Calu3 (cell line): ENCODE measurements at places on chromosomes 11 and 22. TPM values are rescaled to one million over a fixed set of nuclear protein-coding genes. Genes with fewer than 3 reads are reported as not detected.

DNA sequence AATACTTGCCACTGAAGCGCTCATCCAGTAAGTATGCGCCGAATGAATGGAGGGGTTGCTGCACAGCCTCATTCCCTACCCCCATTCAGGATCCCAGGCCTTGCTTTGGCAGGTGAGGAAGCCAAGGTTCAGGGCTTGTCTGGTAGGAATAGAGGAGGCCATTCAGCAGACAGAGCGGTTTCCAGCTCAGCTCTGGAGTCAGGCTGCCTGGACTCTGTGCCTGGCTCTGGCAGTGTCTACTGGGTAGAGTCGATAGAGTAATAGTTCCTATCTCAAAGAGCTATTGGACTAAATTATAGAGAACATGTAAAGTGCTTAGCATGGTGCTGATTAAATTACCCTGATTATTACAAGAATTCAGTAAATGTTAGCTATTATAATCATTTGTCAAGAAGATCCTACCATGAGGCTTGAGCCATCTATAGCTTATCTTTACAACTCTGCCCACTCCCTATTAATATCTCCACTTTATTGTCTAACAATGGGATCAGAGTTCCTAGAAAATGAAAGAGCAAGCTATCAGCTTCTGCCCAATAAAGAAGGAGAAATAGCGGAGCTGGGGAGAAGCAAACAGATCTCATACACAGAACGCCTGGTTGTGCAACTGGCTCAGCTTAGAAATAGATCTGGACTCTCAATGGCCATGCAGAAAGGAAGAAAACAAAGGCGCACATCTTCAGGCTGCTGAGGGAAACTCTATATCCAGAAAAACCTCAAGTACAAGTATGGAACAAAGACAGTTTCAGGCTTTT, 6.6 kb upstream of the SNX32 start:
- DNase-seq = no peak

DNA sequence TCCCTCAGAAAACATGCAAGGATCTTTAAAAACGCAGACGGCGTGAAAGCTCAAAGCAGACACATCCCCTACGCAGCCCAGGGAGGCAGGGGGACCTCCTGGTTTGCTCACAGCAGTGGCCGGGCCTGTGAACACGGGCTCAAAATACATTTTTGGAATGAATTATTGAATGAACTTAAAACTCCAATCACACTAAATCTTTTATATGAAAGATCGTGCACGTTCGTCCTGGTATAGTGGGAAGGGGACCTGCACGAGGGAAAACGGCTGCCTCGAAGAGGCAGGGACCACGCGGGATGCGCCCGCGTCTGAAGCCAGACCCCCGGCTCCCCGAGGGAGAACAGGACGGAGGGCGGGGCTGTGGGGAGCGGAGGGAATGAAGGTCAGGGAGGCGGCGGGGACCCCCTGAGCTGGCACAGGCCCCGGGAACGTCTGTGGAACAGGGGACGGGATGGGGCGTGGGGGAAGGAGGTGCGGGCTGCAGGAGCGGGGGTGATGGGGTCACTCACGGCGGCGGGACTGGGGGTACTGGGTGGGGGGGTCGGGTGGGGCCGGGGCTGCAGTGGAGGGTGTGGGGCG, 1.3 kb upstream of the PANX2 start:
- no peak for DNase-seq

DNA sequence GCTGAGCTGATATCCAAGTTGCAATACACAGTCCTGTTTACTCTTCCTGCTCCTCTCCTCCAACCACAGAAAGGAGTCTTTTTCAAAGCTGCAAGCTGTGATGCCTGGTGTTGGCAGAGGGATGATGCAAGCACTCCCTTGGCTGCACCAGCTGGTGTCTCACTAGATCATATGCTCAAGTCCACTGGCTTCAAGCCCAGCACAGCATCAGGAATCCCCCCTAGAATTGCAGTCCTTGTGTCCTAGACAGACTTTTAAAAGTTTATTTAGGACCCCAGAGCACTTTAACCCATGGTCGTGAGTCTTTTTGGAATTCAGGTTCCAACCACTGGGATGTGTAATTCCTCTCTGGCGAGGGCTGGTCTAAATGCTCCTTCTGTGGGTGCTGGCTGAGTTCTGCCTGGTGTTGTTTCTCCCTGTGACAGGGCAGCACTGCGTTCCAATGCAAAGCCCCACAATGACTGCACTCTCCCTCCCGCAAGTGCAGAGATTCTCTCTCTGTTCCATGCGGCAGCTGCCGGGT, 1.9 kb upstream of the HEPN1 start:
- DNase-seq = no peak

DNA sequence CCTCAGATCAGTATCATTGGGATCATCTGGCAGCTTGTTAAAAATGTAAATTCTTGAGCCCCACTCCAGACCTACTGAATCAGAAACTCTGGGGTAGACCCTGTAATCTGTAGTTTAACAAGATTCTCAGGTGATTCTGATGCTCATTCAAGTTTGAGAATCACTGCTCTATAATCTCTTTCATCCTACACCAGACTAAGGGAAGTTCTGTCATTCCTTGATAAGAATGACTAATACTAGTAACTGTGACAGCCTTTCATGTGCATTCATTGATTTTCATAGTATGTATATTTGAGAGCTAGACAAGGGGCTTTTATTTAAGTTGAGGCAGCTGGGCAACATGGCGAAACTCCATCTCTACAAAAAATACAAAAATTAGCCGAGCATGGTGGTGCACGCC, 30.0 kb downstream of the NAT10 start:
- DNase-seq = no peak

GRCh38 chr11:94737171-94737611, 31.0 kb upstream of the AMOTL1 start:
- DNase-seq = no peak

DNA sequence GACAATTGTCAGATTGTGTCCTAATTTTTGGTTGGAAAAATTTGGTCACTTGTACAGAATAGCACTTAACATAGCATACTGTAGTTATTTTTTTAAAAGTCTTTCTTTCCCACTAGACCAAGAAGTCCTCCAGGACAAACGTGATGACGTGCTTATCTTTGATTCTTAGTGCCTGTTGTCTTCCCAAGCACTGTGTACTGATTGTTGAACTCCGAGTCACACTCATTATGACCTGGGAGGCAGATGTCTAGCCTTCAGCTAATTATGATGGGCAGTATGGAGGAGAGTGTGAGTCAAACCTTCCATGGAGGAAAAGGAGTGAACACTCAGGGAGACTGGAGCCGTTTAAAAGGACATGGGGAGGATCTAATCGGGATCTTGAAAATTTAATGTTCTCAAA, 119.8 kb downstream of the SPON1 start:
- no peak for DNase-seq

DNA sequence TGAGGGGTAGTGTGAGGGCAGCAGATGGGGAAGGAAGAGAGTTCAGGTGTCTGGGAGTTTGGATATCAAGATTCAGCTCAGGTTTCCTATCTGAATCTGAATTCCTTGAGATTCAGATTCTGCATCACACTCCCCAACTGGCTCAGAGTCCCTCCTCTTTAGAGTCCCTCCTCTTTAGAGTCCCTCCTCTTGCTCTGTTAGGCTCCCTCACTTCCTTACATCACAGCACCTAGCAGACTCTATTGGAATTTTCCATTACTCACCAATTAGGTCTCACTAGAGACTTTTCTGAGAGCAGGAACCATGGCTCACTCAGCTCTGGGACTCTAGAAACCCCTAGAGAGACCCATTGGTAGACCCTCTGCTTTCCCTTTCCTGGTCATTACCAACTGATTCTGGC, 303.4 kb upstream of the SYN3 start:
- no peak for DNase-seq

DNA sequence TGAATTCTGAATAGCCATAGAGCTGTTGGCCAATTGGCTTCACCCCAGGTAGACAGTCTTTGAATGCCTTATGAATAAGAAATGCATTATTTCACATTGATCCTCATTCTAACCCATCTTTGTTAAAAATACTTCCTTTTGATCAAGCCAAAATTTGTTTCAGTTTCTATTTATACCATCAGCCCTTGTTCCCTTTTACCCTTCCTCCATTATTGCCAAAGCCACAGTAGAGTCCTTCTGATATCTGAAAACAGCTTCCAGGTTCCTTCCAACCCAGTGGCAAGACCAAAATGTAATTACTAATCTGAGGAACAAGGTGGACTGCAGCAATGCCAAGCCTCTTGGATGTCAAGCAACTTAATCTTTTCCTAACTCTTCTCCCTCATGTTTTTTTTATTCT, 458.8 kb downstream of the BUD13 start:
- DNase-seq = no peak

DNA sequence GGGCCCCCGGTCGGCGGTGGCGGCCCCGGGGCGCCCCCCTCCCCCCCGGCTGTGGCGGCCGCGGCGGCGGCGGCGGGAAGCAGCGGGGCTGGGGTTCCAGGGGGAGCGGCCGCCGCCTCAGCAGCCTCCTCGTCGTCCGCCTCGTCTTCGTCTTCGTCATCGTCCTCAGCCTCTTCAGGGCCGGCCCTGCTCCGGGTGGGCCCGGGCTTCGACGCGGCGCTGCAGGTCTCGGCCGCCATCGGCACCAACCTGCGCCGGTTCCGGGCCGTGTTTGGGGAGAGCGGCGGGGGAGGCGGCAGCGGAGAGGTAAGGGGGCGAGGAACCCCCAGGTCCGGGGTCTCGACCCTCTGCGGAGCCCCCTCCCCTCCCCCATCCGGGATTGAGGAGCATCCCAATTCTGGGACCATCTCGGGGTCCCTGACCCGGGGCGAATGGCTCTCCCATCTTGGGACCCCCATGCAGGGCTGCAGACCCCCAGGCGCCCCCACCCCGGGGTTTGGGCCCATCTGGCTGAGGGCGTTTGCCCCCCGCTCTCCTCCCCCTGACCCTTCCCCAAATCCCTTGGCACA, 431 bp downstream of the KMT2A start:
- no peak for DNase-seq

The CFAP300 gene
- 2.9 and 4.6 TPM in 2 replicates for total RNA-seq

The PATE4 gene
- total RNA-seq = not detected in 2 replicates

The CALCA gene
- total RNA-seq = 1.2 TPM in 1 of 2 replicates, not detected in the other
